ENCODE measurements at places on chromosomes 1 and 21.

DNA sequence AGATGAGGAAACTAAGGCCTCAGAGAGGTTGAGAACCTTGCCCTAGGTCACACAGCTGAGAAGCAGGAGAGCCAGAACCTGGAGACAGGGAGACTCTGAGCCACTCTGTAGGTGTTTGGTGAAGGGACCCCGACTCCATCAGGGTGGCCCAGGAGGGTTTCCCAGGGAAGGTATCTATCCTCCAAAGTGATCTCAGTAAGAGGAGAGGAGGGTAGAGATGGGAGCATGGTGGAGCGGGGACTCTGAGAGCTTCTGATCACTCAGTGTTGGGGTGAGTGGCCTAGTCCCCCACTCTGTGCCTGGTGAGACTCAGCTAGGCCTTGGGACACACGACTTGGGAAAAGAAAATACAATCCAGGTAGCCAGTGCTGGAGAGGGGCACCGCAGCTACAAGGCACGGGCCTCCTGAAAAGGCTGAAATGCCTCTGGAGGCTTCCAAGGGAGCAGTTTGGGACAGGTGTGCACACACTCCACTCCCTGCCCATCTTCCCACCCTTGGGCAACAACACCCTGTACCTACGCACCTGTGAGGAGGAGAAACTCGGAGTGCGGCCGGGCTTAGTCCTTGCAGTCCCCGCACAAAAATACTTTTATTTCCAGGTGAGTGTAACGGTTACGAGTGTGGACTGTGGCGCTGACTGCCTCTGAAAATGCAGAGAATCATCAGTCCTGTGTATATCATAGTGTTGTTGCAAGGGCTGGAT lies 80.8 kb downstream of the CAMK2N1 start:
- DNase-seq: no peak

- DNase-seq: peak; percentile 81
Observed at GRCh38 chr1:40449684-40450494, at the start of gene ZFP69B. Gene ZFP69B (plus strand): TSS chr1:40450476. CDS start chr1:40450962, 486 bp downstream.

GRCh38 chr1:230507666-230508402 lies 81.7 kb upstream of the PGBD5 start:
- DNase-seq: no peak

- DNase-seq: no peak
Observed at GRCh38 chr1:239799617-239800016, 292.1 kb upstream of the FMN2 start.

DNA sequence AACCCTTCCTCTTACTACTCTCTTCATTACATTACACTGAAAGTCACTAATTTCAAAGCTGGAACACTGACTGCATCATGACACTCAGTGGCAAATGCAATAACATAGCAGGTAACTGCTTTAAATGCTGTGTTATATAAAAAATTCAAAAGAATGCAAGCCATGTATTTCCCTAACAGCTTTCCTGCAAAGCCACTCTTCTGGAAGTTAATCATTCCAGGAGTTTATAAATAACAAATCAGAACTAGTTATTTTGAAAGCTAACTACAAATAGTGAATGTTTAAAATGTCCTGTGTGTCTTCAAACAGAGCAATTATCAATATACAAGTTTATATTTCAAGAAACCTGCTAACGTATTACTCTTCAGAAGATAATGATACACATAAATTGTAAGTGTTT lies 34.5 kb downstream of the DBT start:
- no peak for DNase-seq

- no peak for DNase-seq
Observed at GRCh38 chr1:53038566-53038965, 23.4 kb upstream of the PODN start.

GRCh38 chr1:173063171-173063570 lies 12.4 kb upstream of the TNFSF18 start:
- DNase-seq: no peak

DNA sequence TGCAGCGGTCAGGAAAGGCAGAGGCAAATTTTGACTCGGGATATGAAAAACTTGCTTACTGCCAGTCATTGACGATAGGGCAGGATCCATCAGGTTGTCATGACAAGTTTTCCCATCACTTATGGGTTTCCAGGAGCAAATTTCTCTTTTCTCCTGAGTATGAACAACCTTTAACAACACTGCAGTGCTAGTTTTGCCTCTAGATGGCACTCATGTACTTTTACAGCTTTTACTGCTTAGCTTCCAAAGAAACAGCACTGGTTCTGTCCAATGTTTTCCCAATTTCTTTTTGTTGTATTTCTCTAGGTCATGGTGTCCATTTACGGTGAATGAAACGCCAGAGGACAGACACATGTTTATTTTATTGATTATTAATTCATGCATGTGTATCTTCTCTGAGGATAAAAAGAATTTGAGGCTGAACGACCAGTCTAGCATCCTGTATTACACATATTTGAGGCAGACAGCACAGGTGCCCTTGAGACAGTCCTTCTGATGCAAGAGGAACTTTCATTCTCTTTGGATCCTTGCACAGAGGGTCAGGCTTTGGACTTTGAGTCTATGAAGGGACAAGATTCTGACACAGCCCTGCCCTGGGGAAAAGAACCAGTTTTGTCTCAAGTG lies 112.3 kb upstream of the TRABD2B start:
- peak; percentile 23 for DNase-seq

GRCh38 chr1:110879758-110880606 lies 7.0 kb downstream of the CD53 start:
- no peak for DNase-seq

- no peak for DNase-seq
Observed at GRCh38 chr1:65476327-65476726, 55.9 kb downstream of the LEPR start.

DNA sequence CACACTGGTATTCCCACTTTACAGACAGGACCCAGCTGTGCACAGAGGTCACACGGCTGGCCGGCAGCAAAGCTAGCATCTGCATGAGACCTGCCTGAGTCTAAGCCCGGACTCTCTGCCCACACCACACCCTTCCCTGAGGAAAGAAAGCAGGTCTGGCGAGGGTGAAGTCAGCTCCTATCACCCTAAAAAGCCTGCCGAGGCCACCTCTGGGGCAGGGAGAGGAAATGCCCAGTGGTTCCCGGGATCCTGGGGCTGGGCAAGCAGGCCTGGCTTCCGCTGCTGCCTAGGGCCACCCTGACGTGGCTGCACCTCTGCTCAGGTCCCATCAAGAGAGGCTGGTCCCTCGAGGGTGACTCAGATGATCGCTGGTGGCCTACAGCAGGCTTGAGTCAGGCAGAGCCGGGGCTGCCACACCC lies 42.2 kb downstream of the RAP1GAP start:
- DNase-seq: no peak

GRCh38 chr1:36528361-36529349 lies 45.9 kb upstream of the CSF3R start:
- no peak for DNase-seq

DNA sequence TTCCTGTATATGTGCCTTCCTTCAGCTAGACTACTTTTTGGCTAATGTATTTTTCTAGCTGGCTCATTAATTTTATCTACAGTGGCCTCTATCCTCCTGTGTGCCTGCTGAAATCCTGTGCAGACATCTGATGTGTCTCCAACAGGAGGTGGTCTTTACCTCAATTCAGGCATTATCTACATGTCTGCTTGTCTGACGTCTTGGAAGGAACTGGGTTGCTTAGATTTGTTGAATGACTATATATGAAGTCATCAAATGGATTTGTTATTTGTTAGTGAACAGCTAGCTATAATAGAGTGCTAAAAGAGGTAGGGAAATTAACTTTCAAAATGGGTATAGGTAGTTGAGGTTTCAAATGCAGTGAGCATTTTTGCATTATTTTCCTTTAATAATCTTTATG lies 6.7 kb downstream of the RPL5 start:
- no peak for DNase-seq

GRCh38 chr1:71780681-71781080 lies 501.7 kb downstream of the NEGR1 start:
- no peak for DNase-seq

- DNase-seq: no peak
Observed at GRCh38 chr1:179591592-179592580, at the start of gene TDRD5. Gene TDRD5 (plus strand): TSS chr1:179591832. CDS start chr1:179592616, 784 bp downstream.

DNA sequence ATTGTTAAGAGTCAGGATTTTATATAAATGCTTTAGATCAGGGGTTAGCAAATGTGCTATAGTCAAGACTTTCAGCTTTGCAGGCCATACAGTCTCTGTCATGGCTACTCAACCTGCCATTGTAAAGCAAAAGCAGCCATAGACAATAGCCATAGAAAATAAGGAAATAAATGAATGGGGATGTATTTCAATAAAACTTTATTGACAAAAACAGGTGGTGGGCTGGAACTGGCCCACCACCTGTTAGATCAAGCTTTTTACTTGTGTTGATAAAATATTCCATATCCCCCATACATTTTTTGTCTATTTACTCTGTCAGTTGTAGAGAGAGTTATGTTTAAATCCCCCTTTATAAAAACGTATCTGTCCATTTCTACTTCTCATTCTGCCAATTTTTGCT lies 98.9 kb downstream of the HIVEP3 start:
- no peak for DNase-seq

GRCh38 chr1:225480825-225481434 lies 53.1 kb upstream of the LBR start:
- peak; percentile 83 for DNase-seq

DNA sequence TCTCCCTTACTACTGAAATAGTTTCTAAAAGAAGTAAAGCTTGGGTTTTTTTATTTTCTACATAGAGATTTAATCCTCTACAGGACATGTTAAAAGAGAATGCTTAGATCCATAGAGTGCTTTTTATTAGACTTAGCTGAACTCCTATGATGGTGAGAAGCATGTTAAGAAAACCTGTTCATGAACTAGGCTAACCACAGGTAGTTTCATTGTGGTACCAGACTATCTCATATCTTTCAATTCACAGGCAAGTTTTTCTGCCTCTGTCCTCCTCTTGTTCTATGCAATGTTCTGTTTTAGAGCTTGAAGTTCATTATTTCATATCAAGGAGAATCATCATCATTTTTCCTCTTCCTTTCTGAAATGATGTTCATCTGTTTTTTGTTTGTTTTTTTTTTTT lies 65.4 kb downstream of the ELAVL4 start:
- DNase-seq: no peak

DNA sequence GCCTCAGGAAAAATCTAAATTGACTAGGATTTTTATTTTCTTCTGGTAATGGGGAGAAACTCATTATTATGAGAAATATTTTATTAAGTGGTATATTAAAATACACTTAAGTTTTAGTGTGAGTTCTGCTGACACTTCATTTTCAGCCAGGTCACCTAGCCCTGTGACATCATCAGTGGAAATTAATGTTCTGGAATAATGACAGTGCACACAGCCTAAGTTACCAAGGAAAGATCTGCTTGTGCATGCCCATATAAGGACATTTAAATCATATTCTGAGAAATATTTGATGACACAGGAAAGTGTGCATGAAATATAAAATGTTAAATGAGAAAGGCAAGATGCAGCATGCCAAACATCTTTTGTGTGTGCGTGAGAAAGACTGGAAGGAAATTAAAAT lies 102.0 kb downstream of the KIF14 start:
- DNase-seq: no peak

GRCh38 chr1:13661539-13661938 lies 38.4 kb upstream of the PRDM2 start:
- DNase-seq: no peak
